ENCODE measurements at places on chromosomes 6 and 20. TPM values are rescaled to one million over a fixed set of nuclear protein-coding genes. Genes with fewer than 3 reads are reported as not detected.

DNA sequence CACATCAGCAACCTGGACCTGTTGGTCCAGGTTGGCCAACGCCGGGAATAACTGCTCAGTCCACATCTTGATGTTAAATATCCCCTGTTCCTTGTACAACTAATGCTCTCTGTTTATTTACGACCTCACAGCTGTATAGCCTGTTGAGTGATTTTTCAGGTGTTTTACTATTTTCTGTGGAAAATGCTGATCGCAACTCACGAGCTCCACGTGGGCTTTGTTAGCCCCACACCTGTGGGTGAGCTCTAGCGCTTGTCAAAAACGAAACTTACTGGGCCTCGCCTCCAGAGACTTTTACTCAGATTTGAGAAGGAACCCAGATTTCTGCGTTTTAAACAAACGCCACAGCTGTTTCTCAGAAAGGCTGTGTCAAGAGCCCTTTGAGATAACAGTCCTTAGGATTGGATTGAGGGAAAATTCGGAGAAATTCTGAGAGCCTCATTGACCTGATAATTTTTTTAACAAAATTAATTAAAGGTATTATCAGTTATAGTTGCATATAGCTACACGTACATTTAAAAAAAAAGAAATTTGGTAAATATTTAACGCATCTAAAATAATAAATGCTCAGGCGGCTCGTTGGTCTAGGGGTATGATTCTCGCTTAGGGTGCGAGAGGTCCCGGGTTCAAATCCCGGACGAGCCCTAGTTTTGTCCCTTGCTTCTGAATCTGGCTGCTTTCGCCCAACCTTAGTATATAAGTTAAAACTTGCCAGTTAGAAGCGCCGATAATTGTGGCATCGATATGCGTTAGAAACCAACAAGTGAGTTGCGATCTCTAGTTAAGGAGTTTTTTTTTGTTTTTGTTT lies 16.7 kb downstream of the HMGN4 start:
- DNase-seq, result peak; percentile 67

GRCh38 chr20:5844063-5844681 lies 94.0 kb downstream of the SHLD1 start:
- no peak for DNase-seq

- DNase-seq, result no peak
Measured at GRCh38 chr6:108742041-108742440, 106.2 kb upstream of the ARMC2 start.

GRCh38 chr6:97085772-97086171 lies 161.2 kb downstream of the KLHL32 start:
- DNase-seq, result no peak

GRCh38 chr20:60894091-60894490 lies 358.0 kb upstream of the CDH4 start:
- peak; percentile 41 for DNase-seq

DNA sequence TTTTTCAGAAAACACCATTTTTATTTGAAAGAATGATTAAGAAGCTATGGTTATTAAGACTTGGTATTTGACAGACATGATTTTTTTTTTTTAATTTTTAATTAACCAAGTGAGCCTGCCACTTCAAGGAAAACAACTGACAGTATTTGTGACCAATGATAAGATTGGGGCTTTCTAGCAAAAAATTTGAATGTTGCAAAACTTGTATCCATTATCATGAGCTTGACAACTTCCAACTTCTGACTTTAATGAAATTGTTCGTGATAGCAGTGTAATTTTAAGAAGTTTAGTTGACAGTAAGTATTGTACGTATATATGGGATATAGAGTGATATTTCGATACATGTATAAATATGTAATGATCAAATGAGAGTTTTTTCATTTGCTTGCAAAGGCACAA lies 21.6 kb upstream of the POM121L2 start:
- DNase-seq, result no peak

GRCh38 chr6:100230953-100231316 lies 233.8 kb downstream of the SIM1 start:
- peak; percentile 13 for DNase-seq

GRCh38 chr6:706146-706545 lies 13.2 kb upstream of the EXOC2 start:
- no peak for DNase-seq

GRCh38 chr20:5675103-5676091 lies 74.8 kb upstream of the SHLD1 start:
- DNase-seq, result peak; percentile 59

- no peak for DNase-seq
Measured at GRCh38 chr20:44031781-44032582, 117.3 kb downstream of the TOX2 start.

TFAP2B gene
- total RNA-seq, result under 0.01 TPM

DNA sequence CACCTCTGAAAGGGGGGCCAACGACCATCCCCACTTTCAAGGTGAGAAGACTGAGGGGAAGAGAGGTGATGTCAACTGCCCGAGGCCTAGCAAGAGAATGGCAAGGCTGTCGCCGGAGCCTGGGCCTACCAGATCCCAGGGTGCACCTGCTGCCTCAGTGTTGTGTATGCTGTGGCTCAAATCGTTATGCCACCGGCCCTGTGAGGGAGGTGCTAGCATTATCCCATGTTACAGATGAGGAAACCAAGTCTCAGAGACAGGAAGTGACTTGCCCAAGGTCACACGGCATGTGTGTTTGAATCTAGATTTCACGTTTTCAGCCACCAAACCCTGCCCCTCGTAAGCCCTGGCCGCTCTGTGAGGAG lies 152.5 kb downstream of the CEBPB start:
- DNase-seq, result no peak

DNA sequence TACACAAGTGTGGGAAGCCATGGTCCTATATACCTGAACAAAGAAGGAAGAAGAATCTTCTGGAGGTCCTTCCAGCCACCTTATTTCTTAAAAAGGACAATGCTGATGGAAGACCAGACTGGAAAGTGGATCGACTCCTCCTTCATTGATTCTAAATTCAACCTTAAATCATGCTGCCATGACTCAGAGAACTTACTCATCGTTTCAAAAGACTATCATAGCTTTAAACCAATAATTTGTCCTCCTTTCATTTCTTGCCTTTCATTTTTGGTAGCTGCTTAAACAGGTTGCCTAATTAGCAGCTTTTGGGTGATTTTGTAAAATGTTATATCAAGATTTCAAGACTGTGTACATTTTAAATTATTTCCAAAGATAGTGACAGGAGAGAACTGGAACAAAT lies 60.8 kb downstream of the RTN4IP1 start:
- no peak for DNase-seq

CEP250 gene
- 15.0 TPM for total RNA-seq

EHMT2 gene
- 28.3 TPM for total RNA-seq

DNA sequence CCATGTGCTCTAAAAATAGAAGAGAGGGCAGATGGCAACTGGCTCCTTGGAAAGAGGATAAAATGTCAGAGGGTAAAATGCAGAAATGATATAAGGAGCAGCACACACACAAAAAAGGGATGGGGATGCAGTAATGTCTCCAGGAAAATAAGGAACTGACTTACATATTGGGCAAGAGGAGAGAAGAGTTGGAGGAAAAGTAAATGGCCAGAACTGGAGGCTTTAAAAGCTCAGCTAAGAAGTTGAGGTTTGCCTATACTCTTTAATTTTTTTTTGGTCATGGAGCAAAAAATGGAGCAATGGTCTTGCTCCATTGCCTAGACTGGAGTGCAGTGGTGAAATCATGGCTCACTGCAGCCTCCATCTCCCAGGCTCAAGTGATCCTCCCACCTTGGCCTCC lies 93.7 kb downstream of the SULF2 start:
- no peak for DNase-seq

OPRL1 gene
- 0.93 TPM for total RNA-seq

GRCh38 chr6:35590622-35591066 lies 77.9 kb upstream of the TULP1 start:
- DNase-seq, result peak; percentile 80

DNA sequence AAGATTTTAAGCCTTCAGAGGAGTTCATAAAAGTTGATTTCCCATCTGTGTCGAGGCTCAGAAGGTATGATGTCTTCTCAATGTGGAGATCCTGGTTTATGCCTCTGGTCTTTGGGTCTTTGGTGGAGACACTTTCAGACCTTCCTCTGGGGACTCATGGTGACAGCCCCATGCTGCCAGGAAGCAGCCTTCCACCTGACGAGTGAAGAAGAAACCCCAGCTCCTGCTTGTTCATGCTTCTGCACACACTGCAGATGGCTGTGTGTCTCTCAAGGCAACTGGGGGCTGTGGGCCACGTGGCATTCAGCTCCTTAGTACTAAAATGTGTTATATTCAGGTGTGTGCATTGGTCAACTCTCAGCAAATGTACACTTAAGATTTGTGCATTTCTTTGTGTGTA lies 4.9 kb upstream of the SCP2D1 start:
- no peak for DNase-seq

DNA sequence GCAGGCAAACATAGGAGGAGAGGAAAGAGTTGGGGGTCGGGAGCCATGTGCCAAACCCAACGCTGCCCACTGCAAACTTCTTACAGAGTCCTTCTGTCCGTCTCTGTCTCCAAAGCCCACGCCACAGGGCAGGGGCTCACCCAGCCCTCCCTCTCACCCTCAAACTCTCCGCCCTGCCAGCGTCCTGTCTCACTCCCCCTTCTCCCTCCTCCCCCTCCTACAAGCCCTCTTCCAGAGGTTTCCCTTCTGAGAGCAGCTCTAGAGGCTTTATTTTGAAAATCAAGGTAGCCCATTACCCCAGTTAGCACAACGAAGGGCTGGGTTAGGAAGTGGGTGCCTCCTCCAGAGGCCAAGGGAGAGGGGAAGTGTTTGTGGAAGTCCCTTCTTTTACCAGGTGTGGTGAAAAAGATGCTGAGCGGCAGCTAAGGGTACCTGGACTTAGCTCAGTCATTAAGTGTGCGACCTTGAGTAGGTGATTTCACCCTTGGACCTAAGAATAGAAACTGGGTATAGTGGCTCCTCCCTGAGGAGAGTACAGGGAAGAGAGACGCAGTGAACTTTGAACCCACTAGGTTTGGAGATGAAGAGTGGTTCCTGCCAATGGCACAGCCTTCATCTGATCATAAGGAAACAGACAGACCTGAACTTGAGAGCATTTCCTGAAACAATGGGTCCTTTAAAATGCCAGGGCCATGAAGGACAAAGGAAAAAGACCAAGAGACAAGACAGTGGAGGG lies 123.8 kb downstream of the BANF2 start:
- no peak for DNase-seq

NRM gene
- total RNA-seq, result 7.2 TPM

GRCh38 chr20:50253101-50253500 lies 62.5 kb downstream of the CEBPB start:
- no peak for DNase-seq

DNA sequence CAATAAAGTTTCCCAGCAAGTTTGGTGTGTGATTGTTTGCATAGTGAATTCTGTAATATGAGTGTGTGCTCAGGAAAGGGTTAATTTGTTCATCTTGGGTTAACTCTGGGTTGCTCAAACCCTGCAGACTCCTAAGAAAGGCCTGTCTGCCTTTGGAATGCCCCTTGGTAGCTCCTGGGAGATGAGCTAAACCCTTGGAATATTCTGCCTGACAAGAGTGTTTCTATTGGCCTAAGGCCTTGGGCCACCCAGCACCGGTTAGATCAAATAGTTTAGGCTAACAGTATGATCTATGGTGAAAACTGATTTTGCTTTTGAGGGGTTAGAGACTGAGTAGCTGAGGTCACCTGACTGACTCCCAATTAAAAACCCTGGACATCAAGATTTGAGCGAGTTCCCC lies 248.3 kb downstream of the GRM1 start:
- DNase-seq, result no peak

HLA-DPA1 gene
- 18.6 TPM for total RNA-seq

DNA sequence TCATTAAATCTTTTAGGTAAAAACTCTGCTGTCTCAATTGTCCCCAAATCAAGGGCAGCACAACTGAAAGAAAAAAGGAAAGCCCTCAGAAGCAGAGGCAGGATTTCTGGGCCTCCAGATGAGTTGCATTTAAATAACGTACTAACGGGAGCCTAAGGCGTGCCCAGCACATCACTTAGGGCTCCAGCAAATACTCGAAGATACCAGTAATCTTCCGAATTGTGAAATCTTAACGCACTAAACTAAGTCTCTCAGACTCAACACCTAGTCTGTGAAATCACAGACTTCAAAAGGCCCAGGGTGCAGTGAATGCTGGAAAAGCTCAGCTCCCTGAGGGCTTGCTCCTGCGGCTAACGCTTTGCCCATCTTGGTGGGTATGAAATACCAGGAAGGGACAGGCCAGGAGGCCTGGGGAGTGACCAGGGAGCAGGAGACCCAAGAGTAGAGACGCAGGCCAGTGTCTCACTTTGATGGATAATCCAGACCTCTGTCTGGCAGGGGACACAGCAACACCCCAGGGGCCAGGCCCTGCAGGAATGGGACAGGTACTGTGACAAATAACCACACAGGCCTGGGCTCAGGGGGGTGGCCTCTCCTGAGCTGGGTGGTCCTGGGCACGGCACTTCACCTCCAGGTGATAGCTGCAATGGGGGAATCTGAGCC lies 36.4 kb downstream of the RRBP1 start:
- DNase-seq, result no peak

MAS1 gene
- 0.09 TPM for total RNA-seq

DNA sequence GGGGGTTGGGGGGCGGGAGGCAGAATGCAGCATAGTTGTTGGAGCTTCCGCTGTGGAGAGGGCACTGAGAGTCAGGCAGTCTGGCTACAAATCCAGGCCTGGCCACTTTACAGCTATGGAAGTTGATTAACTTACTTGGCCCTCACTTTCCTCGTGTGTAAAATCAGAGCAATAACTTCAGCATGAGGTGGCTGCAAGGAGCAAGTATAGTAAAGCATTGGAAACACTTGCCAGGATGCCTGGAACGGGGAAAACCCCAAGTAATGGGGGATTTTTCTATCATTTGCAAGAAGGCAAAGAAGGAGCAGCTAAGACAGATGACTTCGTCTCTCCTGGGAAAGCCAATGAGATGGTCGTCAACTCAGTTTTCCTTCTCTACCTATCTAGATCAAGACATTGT lies 35.8 kb downstream of the AGPAT4 start:
- peak; percentile 67 for DNase-seq

BNIP5 gene
- total RNA-seq, result 0.04 TPM

DNA sequence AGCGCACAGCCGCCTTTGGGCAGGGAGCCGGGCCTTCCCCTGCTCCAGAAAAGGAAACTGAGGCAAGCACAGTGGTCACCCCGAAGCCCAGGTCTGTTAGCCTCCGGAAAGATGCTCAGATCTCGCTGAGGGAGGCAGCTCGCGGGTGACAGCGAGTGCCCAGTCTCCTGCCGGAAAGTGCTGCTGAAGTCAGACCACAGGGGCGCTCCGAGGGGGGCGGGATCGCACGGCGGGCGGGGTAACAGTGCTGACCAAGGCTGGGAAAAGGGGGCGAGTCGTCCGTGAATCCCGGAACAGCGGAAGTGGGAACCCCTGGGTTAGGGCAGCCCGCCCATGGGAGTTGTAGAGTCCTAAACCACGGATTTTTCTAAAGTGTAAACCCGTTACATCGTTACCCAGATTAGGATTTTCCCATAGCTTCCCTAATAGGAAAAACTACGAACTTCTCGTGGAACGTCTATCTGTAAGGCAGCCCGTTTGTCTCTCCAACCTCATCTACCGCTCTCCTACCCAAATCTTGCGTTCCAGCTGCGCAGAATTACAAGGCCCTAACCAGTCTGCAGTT lies 504 bp downstream of the VPS16 start:
- peak; percentile 85 for DNase-seq

GRCh38 chr20:35062478-35062877 lies 30.1 kb downstream of the TRPC4AP start:
- DNase-seq, result no peak
